ENCODE measurements at places on chromosomes 11 and 22.
A peak's percentile ranks its signal among the peaks of the same experiment; 100 is the strongest.

DNA sequence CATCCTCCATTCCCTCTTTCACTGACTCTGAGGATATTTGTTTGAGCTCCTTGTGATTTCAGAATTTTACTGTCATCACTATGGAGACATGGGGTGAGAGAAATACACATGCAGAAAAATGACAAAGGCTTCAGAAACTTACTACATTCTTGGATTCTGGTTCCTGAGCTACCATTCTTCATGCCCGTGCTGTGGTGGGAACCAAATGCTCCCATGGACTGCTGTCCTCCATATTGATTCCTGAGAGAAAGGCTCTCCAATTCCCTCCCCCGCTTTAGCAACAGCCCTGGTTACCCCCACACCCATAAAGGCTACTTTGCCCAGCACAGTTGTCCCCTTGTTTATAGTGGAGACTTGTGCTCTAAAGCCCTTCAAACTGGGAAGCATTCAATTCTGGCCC, 195.4 kb downstream of the RRAS2 start:
- no peak for DNase-seq

- no peak for DNase-seq
Observed at GRCh38 chr11:86245369-86246292, 1.1 kb downstream of the EED start.

- DNase-seq: no peak
Observed at GRCh38 chr11:112348480-112349029, 87.9 kb upstream of the PLET1 start.

DNA sequence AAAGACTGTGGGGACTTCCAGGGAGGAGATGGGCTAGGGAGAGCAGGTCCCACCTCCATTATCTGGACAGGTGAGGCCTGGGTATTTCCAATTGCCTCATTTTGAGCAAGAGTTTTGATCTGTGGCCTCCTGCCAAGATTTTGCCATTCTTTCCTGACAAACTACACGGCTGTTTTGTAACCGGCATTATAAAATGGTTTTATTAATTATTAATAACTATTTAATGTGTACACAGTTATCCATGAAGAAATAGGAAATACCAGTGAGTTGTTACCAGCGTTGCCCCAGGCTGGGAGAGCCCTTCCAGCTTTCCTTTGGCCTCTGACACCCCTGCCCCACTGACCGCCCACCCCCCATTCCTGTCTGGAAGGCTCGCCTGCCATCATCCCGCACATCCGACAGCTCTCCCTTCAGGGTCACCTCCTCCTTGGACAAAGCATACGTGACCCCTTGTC, 14.9 kb upstream of the SEC14L3 start:
- DNase-seq: no peak

DNA sequence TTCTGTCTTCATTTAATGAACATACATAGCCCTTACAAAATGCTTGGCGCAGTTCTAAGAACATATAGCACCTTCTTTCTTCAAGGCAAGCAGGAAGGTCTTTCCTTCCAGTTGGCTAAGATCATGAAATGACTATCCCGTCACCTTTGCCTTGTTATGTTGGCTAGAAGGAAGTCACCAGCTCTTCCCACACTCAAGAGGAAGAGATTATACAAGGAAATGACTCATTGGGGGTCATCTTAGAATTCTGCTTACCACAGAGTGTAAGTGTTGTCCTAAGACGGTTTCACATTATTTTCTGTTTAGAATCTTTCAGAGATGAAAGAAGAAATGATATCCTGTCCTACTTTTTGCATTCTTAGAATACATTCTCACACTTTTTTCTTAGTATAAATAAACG, 808.0 kb upstream of the LUZP2 start:
- DNase-seq: no peak

DNA sequence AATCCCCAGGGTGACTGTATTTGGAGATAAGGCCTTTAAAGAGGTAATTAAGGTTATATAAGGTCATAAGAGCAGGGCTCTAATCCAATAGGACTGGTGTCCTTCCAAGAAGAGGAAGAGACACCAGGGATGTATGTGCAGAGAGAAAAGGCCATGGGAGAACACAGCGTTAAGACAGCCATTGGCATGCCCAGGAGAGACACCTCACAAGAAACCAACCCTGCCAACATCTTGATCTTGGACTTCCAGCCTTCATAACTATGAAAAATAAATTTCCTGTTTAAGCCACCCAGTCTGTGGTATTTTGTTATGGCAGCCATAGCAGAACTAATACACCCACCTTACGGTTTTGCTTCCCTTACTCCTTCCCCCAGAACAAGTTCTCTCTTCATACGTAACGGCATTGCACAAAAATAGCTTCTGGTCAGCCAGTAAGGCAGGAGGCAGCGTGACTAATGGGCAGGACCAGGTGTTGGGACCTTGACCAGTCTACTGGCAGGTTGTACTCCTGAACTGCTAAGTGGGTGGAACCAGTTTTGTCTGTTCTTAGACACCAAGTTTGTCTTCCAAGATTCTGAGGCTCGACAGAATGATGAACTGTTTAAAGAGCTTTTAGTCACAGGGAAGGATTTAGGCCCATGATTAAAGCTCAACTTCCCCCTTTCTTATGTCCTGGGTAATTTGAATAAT, 31.9 kb upstream of the UPB1 start:
- no peak for DNase-seq

DNA sequence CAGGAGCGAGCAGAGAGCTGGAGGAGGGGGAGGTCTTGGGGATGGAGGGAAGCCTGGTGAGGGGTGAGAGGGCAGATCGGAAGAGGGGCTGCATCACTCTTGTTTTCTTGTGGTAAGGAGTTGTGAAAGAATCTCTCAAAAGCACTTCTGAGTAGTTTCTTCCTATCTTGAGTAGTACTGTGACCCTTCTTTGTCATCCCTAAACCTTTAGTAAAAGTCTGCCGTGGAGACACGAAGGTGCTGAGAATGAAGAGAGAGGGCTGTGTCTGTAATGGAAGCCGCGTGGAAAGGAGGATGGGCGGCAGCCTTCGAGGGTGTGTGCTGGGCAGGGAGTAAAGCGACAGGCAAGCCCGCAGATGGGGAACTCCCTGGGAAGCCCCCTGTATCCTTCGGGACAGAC, 237.8 kb downstream of the TBC1D22A start:
- DNase-seq: no peak

DNA sequence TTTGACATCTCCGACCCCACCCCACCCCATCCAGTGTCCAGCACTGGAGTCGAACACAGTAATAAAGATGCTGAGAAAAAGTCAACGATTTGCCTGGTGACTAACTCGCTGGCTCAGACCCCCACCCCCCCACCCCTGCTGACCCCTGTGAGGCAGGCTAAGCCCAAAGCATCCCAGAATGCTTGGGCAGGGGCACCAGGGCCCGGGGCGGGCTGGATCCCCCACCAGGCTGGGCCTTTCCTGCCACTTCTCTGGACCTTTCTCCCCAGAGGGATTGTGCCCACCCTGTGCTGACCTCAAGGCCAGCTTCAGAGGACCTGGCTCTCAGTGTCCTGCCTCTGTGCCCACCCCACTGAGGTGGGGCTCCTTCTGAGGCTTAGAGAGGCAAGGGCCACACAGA, 1.8 kb downstream of the C11orf86 start:
- DNase-seq: no peak

DNA sequence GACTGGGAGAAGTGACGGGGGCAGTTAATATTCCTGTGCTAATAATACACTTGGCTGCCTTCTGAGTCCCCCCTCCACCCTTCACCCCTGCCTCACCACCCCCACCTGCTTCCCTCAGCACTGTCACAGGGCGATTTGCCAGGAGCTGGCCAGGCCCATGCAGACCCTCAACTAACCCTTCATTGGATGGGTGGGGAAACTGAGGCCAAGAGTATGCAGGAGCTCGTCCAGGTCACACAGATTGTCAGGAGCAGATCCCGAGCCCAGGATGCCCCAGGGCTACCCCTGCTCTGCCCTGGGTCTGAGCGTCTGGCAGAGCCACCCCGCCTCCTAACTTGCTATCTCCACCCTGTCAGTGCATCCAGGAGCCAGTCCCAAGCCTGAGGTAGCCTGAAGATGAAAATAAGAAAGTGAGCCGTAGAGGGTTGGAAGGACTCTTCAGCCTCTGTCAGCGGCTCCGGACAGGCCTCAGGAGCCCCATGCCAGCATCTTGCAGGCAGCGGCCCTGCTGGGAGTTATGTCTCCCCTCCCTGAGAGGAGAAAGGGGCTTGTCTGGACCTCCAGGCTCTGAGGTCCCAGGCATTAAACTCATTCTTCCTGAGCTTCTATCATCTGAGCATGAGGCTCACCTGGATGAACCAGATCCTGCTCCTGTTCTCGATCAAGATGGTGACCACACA, 6.2 kb downstream of the TPBGL start:
- DNase-seq: no peak

- no peak for DNase-seq
Observed at GRCh38 chr11:67438158-67438902, 848 bp upstream of the PTPRCAP start.

- DNase-seq: no peak
Observed at GRCh38 chr11:94089341-94089740, 39.3 kb upstream of the PANX1 start.

GRCh38 chr22:17313626-17314025, 55.6 kb upstream of the CECR2 start:
- no peak for DNase-seq

DNA sequence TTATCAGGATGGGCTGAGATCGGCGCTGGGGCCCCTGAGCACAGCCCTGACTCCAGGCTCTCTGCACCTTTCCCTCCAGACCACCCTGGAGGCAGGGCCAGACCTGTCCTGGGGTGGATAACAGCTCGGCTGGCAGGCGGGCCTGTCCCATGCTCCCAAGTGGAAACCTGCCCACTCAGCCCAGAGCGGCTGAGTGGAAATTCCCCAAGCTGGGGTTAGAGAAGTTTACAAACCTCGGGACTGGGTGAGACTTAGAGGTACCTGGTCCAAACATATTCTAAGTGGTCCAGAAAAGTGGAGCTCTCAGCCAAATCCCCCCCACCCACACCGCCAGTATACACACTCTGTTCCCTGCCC, 4.8 kb upstream of the FXYD2 start:
- no peak for DNase-seq

DNA sequence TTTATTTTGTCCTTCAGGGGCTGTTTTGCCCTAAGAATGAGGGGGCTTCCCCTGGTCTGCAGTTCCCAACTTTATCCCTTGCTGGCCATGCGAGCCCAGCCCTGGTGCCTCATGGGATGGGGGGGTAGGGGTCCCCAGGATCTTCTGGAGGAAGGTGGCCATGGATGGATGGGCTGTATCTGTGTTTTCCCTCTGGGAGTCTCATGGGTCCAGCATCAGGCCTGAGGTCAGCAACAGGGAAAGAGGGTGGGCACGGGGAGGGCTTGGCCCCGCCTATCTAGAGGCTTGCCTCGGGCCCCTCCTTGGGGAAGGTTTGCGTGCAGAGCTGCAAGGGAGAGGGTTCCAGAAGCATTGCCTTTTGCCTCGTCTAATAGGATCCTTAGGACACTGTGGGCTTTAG, 10.8 kb upstream of the ADORA2A start:
- DNase-seq: no peak

GRCh38 chr11:69971741-69972140, 106.4 kb upstream of the ANO1 start:
- no peak for DNase-seq

DNA sequence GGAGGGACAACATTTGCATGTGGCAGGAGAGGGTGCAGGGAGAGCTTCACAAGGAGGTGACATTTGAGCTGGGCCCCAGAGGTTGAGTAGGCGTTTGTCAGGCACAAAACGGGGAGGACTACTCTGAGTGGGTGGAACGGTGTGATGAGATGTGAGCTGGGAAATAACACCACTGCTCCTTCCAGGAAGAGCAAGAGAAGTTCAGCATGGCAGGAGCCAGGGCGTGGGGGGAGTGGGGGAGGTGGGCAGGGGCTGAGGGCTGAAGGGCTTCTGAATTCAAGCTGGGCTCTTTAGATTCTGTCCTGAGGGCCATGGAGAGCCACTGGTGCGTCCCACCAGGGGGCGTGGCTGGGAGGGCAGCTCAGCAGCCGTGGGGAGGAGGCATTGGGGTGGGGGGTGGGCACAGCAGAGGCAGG, 54.2 kb downstream of the OTOG start:
- peak; percentile 26 for DNase-seq

DNA sequence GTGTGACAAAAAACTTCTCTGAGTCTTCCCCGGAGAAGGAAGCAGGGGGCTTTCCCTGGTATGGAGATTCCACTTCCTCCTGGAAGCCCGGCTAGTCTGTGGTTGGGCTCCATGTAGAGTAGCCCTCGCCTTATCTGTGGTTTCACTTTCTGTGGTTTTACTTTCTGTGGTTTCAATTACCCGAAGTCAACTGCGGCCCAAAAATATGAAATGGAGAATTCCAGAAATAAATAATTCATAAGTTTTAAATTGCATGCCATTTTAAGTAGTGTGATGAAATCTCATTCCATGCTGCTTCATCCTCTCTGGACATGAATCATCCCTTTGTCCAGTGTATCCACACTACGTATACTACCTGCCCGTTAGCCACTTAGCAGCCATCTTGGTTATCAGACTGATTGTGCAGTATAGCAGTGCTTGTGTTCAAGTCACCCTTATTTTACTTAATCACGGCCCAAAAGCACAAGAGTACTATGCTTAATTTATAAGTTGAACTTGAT, 275.0 kb upstream of the SESN3 start:
- no peak for DNase-seq
